ENCODE measurements at places on chromosomes 7 and 10.

DNA sequence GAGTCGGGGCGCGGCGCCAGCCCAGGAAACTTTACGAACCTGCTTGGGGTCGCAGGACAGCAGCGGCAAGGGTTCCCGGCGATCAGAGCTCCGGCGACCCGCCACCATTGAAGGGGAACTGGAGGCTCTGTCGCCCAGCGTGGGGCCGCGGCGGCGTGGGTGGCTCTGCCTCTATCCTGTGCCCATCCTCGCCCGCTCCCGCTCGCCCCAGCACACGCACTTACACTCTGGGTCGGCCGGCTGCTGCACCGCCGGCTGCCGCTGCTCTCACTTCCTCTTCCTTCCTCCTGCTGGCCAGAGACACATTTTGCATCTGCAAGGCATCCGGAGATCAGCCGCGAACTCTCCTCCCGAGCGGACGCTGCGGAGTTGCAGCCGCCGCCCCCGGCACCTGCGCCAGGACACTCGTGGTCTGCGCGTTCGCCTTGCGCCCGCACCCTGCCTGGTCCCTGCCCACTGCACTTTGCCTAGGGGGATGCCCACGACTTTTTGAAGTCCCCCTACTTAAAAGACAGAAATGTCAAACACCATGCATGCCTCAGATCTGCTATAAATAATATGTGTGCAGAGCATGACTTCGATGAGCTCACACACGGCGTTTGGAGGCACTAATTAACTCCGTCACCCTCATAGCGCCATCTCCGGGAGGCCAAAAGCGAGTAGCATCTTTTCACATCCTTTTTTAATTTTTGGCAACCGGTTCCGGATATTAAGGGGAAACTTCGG is at the start of gene ELMO1:
Gene ELMO1 (minus strand): TSS at position 229 of the 726 bp plus-strand sequence. CDS start 106,174 bp downstream, outside the sequence.
- DNase-seq = peak; percentile 39

- DNase-seq = no peak
Observed at GRCh38 chr10:25465582-25466372, 291.0 kb downstream of the GPR158 start.

- no peak for DNase-seq
Observed at GRCh38 chr10:90644165-90644564, 213.7 kb downstream of the HTR7 start.

DNA sequence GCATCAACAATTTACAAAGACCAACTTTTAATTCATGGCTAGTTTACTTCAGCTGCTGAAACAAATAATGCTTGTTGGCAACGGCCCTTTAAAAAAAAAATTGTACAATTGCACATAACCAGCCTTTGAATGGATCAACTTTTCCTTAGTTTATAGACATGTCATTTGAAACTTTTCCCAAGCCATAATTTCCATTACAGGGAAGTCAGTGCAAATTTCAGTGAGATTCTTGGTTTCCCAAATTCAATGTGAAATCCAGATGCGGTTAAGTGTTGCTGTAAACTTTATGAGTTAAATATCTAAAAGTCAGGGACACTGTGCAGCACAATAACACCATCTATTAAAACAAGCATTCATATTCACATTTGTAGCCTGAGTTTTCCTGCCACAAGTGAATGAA is 182.2 kb downstream of the JAZF1 start:
- no peak for DNase-seq

- no peak for DNase-seq
Observed at GRCh38 chr10:74153123-74153522, 2.1 kb downstream of the ADK start.

DNA sequence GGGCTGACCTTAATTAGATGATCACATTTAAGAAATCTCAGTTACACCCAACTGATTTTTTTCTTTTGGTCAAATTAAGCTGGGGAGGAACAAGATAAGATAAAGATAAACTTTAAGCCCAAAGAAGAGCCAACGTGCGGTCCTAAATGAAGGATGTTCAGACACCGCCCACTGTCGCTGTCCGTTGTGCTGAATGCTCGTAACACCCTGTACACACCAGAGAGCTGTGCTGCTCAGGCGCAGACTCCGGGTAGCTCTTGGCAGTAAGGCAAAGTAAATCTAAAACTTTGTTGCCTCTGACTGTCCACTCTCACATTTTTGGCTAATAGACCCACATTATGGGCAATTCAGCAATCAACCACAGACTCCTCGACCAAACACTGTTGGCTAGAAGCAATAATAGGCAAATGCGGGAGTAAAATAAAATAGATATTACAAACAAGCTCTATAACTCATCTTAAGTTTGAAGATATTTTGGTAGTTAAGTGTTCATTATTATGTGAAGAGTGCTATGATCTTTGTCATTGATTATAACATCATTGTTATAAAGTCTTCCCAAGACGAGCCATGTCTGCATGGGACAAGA is 57.1 kb downstream of the PLPP4 start:
- DNase-seq = no peak

DNA sequence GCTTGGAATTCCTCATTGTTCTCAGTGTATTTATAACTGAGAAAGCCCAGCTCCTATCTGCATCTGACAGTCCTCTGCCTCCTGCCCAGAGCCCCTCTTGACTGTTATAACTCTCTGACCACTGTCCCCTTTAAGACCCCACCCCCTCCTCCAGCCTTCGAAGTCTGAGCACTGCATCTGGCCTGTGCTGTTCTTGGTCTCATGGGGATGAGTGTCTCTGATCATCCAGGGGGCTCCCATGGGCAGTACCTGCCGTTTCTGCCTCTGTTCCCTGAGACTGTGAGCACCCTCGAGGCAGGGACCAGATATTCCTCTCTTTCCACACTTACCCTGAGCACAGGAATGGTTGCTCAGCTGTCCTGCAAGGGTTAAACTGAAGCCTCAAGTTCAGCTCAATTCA is 7.7 kb downstream of the GHRHR start:
- DNase-seq = no peak

GRCh38 chr10:131549116-131549515 is 237.6 kb upstream of the TCERG1L start:
- no peak for DNase-seq

DNA sequence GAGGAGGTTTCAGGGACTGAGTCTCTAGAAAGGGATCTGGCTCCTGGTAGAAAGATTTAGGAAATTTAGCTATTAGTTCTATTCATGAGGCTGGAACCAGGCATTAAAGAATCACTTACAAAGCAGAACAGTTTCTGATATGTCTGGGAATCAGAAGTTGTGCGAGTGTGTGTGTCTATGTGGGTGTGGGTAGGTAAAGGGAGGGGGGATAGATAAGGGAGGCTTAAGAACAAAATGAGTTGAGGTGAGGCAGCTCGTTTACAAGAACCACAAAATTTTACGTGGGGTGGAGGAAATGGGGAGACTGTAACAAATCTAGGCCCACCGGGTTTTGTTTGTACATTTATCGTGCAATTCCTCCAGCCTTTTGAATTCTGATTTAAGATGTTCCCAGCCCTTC is 90.7 kb downstream of the SAMD9 start:
- DNase-seq = no peak

DNA sequence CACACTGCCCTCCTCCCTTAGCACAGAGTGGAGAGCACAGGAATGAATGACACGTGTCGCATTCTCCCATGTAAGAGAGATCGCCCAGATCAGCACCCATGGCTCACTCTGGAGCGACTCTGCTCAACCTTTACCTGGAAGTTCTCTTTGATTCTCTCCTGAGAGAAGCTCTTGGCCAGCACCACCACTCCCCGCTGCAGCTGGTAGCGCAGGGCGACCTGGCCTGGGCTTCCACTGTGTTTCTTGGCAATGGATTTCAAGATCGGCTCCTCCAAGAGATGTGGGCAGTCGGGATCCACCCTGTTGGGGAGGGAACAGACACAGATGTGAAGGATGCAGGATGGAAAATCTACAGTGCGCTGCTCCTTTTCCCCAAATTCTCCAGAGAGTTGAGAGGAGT is 27.4 kb downstream of the AKR1C8 start:
- no peak for DNase-seq

GRCh38 chr10:48516911-48517310 is 88.0 kb downstream of the ARHGAP22 start:
- no peak for DNase-seq

- DNase-seq = no peak
Observed at GRCh38 chr7:158563051-158563450, 24.6 kb downstream of the PTPRN2 start.
